Astrocyte (in vitro differentiated cells and primary cell): ENCODE measurements at places on chromosomes 13 and 19.

- no peaks in the 10 kb centered on the region for H3K36me3 ChIP-seq
- DNase-seq: peak; percentile 75
- peaks cover 42% of the 10 kb centered on the region for H3K4me1 ChIP-seq
- H3K27me3 ChIP-seq: no peaks in the 10 kb centered on the region
- H3K4me3 ChIP-seq: no peak overlapping the region
Observed at GRCh38 chr13:99314640-99315176, 7.5 kb upstream of the GPR183 start.

GRCh38 chr19:23377276-23377675 is 18.0 kb downstream of the ZNF91 start:
- H3K4me1 ChIP-seq: no peaks in the 10 kb centered on the region
- no peak overlapping the region for H3K4me3 ChIP-seq
- H3K27me3 ChIP-seq: no peaks in the 10 kb centered on the region
- no peak overlapping the region for H3K27ac ChIP-seq
- no peak for DNase-seq

- no peaks in the 10 kb centered on the region for H3K36me3 ChIP-seq
- no peak overlapping the region for H3K27ac ChIP-seq
- DNase-seq: peak; percentile 56
- no peaks in the 10 kb centered on the region for H3K4me1 ChIP-seq
Observed at GRCh38 chr13:63198071-63198470, 1782.4 kb upstream of the PCDH20 start.

DNA sequence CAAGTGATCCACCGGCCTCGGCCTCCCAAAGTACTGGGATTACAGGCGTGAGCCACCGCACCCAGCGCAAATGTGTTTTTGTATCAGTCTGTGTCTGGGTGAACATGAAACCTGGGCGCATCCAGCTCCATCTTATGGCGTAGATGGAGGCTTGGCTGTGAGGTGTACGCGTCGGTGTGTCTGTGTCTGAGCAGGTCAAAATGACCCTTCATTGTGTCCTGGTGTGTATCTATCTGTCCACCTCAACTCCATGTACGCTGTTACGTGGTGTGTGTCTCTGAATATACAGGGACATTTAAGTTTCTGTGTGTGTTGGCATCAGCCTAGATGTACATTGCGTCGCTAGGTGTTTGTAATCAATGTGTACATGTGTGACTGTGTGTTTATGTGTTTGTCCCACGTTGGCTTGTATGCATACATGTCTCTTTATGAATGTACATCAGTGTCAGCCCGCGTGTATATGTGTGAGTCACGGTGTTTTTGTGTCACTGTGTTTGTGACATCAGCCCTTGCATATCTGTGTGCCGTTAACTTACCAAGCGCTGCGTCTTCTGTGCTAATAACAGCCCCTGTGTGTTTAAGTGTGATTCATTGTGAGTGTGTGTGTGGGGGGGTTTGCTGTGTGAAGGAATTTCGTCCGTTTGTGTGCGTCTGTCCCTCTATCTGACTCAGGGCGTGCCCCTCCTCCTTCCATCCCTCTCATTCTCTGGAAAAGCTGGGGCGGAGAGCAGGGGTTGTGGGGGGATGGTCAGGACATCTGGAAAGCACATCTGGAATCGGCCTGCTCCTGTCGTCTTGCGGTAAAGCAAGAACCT is 6.4 kb downstream of the AXL start:
- peaks cover 66% of the 10 kb centered on the region for H3K4me1 ChIP-seq
- DNase-seq: peak; percentile 100
- peak overlapping the region; percentile 98 for H3K27ac ChIP-seq
- H3K4me3 ChIP-seq: peak overlapping the region; percentile 31

DNA sequence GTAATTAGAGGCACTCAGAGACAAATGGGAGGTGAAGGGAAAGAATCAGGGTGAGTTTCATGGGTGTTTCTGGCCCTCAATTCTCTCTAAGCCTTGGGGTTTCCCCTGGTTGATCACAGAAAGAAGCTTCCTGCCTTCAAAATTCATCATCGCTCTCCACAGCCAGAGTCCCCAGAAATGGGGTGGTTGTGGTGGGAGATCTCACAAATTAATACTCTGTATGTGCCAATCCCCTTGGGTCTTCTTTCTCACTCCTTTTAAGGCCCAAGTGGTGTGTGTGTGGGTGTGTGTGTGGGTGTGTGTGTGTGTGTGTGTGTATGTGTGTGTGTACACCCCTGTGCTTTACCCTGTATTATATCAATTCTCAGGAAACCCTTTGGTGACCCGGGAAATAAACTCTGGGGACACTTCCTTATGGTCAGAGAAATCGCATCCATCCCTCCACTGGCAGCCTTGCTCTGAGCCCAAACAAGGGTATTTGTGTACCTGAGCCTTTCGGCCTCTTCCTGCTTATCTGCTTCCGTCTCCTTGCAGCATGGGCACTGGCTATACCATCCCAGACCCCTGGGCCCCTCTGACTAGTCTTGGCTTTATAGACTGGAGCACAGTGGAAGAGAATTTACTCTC is 2.8 kb upstream of the FCGBP start:
- no peak for DNase-seq
- H3K4me1 ChIP-seq: no peaks in the 10 kb centered on the region
- no peak overlapping the region for H3K27ac ChIP-seq
- no peak overlapping the region for H3K4me3 ChIP-seq
- H3K36me3 ChIP-seq: no peaks in the 10 kb centered on the region
- H3K27me3 ChIP-seq: no peaks in the 10 kb centered on the region

DNA sequence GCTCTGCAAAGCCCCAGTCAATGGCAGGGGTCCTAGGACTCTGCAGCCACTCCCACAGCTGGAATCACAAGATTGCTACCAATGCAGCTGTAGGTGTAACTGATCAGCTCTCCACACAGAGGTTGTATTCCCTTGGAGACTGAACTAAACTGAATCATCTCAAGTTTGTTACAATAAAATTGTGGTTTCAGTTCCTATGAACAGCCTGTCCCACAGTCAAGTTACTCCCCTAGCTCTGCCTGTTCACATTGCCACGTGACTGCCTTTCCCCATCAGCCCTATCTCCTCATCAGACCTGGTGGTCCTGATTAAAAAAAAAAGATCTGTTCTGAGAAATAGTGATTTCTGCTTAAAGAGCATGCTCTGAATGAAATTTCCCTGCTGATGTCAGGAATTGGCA is 287.9 kb upstream of the NBEA start:
- no peak overlapping the region for H3K4me3 ChIP-seq
- H3K27me3 ChIP-seq: no peaks in the 10 kb centered on the region
- peak; percentile 58 for DNase-seq
- no peak overlapping the region for H3K27ac ChIP-seq

GRCh38 chr13:102793611-102794355 is 5.0 kb downstream of the POGLUT2 start:
- H3K27me3 ChIP-seq: no peaks in the 10 kb centered on the region
- no peak overlapping the region for H3K27ac ChIP-seq
- DNase-seq: no peak
- H3K4me3 ChIP-seq: no peak overlapping the region
- peaks cover 7% of the 10 kb centered on the region for H3K4me1 ChIP-seq
- H3K36me3 ChIP-seq: peaks cover 5% of the 10 kb centered on the region

DNA sequence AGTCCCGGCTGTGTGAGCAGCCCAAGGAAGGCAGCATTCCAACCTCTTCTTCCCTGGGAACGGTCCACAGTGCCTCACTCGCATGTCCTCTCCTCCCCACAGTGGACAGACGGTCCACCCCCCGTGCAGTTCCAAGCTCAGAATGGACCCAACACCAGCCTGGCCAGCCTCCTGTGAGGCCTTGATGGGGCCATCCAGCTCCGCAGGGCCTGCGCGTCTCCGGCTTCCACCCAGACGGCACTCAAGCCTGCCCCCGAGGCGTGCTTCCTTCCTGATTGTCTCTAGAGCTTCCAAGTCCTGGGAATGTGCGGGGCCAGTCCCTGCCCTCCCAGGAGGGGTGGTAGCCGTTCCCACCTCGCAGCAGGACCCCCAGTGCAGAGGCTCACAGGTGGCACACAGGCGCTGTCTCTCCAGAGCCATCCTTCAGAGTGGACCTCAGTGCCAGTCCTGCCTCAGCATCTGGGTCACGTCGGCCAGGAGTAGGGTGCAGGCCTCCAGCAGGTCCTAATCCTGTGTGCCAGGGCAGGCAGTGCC is 35.0 kb downstream of the MAU2 start:
- H3K4me3 ChIP-seq: no peak overlapping the region
- no peak for DNase-seq

DNA sequence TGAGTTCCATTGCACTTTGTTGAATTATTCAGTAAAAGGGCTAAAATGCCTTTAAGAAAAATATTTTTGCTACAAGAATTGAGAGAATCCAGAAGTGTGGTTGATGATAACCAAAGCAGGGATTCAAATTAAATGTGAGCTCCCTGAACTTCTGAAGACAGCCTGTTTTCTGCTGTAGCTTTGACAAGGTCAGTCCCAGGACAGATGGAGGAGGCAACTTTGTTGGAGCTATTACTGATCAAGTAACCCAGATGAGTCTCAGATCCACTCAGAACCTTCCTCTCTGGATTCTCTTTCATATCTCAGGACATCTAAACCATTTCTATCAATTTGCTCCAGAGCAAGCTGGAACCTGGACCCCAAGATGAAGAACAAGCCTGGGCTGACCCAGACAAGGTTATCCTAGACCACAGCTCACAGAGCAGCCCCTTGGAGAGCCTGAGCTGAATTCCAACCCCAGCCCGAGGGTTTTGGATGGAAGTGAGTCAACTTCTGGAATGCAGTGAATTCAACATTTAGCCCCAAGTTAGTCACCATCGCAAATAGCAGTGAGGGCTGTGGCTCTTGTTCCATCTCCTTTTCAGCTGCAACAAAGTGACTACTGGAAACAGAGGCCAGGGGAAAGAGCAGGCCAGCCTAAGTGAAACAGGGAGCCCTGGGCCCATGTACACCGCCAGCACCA is 137.8 kb upstream of the TSC22D1 start:
- H3K4me3 ChIP-seq: no peak overlapping the region
- peak overlapping the region; percentile 92 for H3K27ac ChIP-seq
- H3K27me3 ChIP-seq: no peaks in the 10 kb centered on the region
- peak; percentile 98 for DNase-seq
- peaks cover 34% of the 10 kb centered on the region for H3K4me1 ChIP-seq

- H3K27ac ChIP-seq: no peak overlapping the region
- peaks cover 4% of the 10 kb centered on the region for H3K27me3 ChIP-seq
- no peaks in the 10 kb centered on the region for H3K4me1 ChIP-seq
- DNase-seq: peak; percentile 6
- H3K4me3 ChIP-seq: no peak overlapping the region
Observed at GRCh38 chr13:31431722-31432137, 232.0 kb downstream of the B3GLCT start.

GRCh38 chr19:19062454-19063182 is 1.2 kb upstream of the SLC25A42 start:
- H3K27me3 ChIP-seq: no peaks in the 10 kb centered on the region
- H3K4me1 ChIP-seq: peaks cover 22% of the 10 kb centered on the region
- peak; percentile 41 for DNase-seq
- no peak overlapping the region for H3K27ac ChIP-seq
- H3K4me3 ChIP-seq: peak overlapping the region; percentile 53

- no peak overlapping the region for H3K4me3 ChIP-seq
- H3K4me1 ChIP-seq: peaks cover 7% of the 10 kb centered on the region
- peak; percentile 54 for DNase-seq
Observed at GRCh38 chr19:54017261-54017660, 25.8 kb downstream of the CACNG6 start.

- DNase-seq: peak; percentile 34
- H3K27ac ChIP-seq: no peak overlapping the region
- H3K4me1 ChIP-seq: no peaks in the 10 kb centered on the region
- no peaks in the 10 kb centered on the region for H3K36me3 ChIP-seq
- H3K4me3 ChIP-seq: no peak overlapping the region
Observed at GRCh38 chr13:83350569-83350968, 531.7 kb downstream of the SLITRK1 start.

- H3K27me3 ChIP-seq: no peaks in the 10 kb centered on the region
- no peak overlapping the region for H3K27ac ChIP-seq
- DNase-seq: no peak
- no peaks in the 10 kb centered on the region for H3K4me1 ChIP-seq
Observed at GRCh38 chr13:46515803-46516202, 37.2 kb upstream of the LRCH1 start.

- H3K4me3 ChIP-seq: peak within 1 kb of the TSS; percentile 84
- no peaks in the 10 kb centered on the region for H3K27me3 ChIP-seq
- H3K36me3 ChIP-seq: no peaks in the 10 kb centered on the region
- H3K4me1 ChIP-seq: peaks cover 4% of the 10 kb centered on the region
Observed at GRCh38 chr19:21505459-21506451, at the start of gene ZNF429. Gene ZNF429 (plus strand): TSS chr19:21505602. CDS start chr19:21505772, 170 bp downstream.

DNA sequence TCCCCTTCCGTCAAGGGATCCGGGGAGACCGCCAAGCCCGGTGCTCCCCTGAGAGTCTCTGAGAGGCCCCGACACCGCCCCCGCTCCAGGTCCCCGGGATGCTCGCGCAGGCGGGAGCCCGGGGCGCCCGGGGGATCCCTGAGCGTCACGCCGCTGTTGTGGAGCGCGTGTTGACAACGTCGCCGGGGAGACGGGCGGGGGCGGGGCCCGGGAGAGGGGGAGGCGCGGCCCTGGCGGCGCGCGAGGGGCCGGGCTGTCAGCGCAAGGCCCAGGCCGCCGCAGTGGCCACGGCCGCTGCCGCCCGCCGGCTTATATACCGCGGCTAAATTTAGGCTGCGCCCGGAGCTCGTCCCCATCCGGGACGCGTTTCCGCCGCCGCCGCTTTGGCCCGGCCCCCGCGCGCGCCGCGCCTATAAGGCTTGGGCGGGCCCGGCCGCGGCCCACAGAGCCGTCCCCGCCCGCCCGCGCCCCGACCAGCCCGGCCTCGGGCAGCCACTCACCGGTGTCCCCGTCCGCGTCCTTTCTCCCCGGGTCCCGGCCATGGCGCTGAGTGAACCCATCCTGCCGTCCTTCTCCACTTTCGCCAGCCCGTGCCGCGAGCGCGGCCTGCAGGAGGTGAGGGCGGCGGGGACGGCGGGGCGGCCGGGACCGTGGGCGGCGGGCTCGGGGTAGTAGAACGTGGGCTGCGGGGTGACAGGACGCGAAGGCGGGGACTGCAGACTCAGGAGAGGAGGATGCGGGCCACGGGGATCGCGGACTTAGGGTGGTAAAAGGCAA is at the start of gene KLF2:
Gene KLF2, plus strand, starts transcription at position 443 of the 777 bp plus-strand sequence. Its CDS starts 98 bp downstream, at position 541.
- no peaks in the 10 kb centered on the region for H3K27me3 ChIP-seq
- peak; percentile 77 for DNase-seq

GRCh38 chr13:71320452-71320851 is 546.6 kb downstream of the DACH1 start:
- H3K36me3 ChIP-seq: no peaks in the 10 kb centered on the region
- no peaks in the 10 kb centered on the region for H3K4me1 ChIP-seq
- no peak overlapping the region for H3K27ac ChIP-seq
- H3K4me3 ChIP-seq: no peak overlapping the region
- no peak for DNase-seq

GRCh38 chr19:33795370-33796163 is 1.1 kb upstream of the KCTD15 start:
- peaks cover 8% of the 10 kb centered on the region for H3K36me3 ChIP-seq
- H3K4me1 ChIP-seq: peaks cover 15% of the 10 kb centered on the region
- H3K4me3 ChIP-seq: peak overlapping the region; percentile 63
- DNase-seq: peak; percentile 76
- H3K27me3 ChIP-seq: no peaks in the 10 kb centered on the region

DNA sequence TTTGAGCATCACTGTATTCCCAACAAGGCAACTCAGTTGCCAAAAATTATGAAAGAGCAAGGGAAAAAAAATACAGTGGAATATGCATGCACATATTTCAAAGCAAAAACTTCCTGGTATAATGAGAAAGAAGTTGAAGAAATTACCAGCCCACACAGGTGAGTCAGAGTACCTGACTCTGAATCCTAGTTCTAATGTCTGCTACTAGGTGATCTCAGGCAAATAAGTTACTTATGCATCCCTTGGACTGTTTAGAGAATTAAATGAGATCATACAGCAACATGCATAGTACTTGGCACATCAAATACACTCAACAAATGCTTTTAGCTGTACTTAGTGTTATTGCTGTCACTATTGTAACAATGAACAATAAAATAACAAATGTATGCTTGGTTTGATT is 144.9 kb downstream of the MIPEP start:
- no peak overlapping the region for H3K4me3 ChIP-seq
- H3K27me3 ChIP-seq: no peaks in the 10 kb centered on the region
- no peak overlapping the region for H3K27ac ChIP-seq
- no peak for DNase-seq
- H3K36me3 ChIP-seq: no peaks in the 10 kb centered on the region
